ENCODE measurements at places on chromosomes 1 and 21.

GRCh38 chr1:216281757-216282156, 141.5 kb downstream of the USH2A start:
- no peak for DNase-seq

- DNase-seq, result no peak
Observed at GRCh38 chr1:244388961-244389360, 62.7 kb downstream of the ADSS2 start.

DNA sequence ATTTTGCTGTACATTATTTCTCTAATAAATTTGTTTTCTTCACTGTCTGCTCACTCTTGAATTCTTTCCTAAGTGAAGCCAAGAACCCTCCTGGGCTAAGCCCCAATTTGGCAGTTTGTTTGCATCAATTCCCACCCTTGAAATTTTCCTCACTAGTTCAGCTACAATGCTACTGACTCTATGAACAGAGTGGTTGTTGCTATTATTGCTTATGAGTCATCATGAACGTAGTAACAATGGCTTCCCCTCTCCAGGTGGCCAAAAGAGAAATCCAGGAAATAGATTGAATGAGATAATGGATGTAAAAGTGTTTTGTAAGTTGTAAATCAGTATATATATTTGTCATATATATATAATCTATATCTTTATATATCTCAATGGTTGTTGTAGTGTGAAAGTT, 193.0 kb downstream of the URB2 start:
- DNase-seq, result no peak

DNA sequence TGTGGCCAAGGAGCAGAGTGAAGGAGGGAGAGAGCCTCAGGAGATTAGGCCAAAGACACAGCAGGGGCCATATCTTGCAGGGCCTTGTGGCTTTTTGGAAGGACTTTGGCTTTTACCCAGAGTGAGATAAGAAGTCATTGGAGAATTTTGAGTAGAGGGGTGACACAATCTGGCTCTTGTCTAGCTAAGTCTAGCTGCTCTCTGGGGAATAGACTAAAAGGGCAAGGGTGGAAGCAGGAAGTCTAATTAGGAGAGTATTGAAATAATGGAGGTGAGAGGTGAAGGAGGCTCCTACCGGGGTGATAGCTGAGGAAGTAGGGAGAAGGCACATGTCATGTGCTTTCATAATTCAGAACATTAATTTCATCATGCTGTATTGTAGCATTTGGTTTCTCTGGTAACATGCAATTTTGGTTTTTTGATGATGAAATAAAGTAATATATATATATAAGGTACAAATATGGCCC, 34.3 kb upstream of the KCNA3 start:
- DNase-seq, result no peak

GRCh38 chr1:92839442-92839841, 7.6 kb downstream of the RPL5 start:
- no peak for DNase-seq

DNA sequence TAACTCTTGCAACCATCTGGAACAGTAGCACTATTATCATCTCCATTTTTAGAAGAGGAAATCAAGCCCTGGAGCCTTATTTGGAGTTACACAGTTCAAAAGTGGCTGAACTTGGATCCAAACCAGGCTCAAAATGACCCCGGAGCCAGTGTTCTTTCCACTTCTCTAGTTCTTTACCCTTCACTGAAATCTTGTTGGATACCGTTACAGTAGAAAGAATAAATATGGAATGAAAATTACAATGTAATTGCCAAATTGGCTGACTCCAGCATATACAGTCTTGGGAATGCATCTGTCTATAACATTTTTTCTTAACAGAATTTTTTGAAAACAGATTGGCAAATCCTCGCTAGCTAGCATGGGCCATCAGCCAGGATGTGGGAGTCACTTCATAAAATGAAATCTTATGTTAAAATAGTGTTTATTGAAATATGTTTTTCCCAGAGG, 261.4 kb downstream of the CTH start:
- DNase-seq, result no peak

- DNase-seq, result no peak
Observed at GRCh38 chr21:33948096-33948950, 32.7 kb upstream of the ATP5PO start.

DNA sequence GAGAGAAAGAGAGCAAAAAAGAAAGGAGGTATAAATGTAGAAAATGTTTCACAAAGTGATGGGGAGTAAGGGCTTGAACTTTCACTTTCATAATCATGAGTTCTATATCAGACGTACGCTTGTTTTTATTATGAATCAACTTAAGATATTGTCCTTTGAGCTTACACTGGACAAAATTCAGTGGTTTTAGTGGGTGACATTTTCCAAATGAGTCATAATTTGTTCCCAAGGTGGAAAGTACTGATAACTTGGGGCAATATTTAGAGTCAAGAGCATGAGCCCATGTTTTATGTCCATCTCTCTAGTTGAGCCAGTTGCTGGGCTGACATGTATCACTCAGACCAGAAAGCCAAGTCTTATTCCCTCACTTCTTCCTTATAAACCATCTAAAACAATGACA, 161.6 kb downstream of the CHRM3 start:
- DNase-seq, result no peak

GRCh38 chr1:239563681-239564080, 177.3 kb downstream of the CHRM3 start:
- no peak for DNase-seq

- DNase-seq, result no peak
Observed at GRCh38 chr21:38478782-38479181, 19.5 kb downstream of the ERG start.

GRCh38 chr21:29342363-29342957, 43.7 kb downstream of the BACH1 start:
- no peak for DNase-seq

DNA sequence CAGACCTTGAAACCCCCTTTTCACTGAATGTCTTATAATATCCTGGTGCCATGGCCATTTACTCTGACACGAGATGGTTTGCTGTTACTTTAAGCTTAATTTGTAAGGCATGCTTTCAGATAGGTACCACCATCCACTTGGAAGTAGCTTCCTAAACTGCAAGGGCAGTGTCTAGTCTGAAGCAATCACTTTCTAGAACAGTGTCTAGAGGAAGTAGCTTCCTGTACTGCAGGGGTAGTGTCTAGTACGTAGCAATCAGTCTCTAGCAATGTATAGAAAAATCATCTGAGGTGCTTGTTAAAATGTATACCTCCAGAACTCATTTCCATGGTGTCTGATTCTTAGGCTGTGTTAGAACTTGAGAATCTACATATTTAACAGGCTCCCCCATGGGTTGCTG, 42.5 kb downstream of the ZBTB40 start:
- no peak for DNase-seq

DNA sequence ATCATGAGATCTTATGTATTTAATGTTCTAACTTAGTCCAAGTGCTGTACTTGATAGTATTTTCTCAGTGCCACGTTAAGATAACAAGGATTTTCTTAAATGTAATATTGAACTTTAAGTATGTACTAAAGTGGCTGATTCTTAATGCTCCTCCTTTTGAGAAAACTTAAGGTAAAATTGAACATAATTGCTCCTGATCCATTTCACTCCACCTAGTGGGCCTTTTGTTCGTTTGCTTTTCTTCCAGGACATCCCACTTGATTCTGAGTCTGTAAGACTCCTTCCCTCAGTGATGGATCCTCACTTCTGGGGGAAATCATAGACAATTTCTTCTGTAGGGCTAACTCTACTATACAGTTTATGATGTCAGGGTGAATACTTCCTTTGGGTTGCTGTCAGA, 173.1 kb downstream of the LMO4 start:
- no peak for DNase-seq

DNA sequence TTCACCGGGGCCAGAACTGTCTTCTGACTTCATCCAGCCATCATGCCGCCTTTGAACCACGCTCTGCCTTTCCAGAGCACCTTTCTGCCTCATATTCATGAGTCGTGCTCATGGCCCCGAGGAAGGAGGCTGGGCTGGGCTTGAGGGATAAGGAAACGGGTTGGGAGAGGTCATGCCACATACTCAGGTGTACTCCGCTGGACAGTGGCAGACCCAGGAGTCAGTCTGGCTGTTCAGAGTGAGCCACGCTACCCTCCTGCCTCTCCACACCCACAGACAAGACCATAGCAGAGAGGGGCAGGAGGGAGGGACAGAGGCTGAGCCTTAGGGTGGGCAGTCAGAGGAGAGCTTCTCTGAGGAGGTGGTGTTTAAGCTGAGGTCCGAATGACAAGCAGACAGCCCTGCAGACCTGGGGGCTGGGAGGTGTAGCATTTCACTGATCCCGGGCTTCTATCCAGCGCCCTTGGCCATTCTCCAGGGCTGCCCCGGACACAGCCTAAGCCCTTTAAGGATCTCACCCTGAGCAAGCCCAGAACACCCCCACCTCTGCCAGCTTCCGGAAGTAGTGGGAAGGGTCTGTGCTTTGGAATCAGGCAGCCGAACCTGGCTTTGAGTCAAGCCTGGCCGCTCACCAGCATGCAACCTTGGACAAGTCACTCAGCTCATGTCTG, 102.3 kb downstream of the LACTBL1 start:
- no peak for DNase-seq

DNA sequence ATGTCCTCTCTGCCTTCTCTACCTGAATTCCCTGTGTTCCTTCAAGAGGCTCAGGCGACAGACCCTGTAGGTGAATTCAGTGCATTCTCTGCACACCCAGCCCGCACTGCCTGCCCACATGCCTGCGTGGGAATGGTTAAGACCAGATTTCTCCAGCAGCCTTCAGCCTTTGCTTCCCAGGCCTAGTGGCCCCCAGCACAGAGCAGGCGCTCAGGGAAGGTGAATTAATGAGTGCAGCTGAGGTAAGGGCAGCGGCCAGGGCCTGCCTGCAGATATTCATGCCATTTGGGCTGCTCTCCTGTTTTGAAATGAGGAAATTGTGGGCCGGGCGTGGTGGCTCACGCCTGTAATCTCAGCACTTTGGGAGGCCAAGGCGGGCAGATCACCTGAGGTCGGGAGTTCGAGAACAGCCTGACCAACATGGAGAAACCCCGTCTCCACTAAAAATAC, 45.5 kb downstream of the IER5 start:
- DNase-seq, result no peak

GRCh38 chr21:37984416-37984815, 68.2 kb upstream of the KCNJ6 start:
- DNase-seq, result no peak

DNA sequence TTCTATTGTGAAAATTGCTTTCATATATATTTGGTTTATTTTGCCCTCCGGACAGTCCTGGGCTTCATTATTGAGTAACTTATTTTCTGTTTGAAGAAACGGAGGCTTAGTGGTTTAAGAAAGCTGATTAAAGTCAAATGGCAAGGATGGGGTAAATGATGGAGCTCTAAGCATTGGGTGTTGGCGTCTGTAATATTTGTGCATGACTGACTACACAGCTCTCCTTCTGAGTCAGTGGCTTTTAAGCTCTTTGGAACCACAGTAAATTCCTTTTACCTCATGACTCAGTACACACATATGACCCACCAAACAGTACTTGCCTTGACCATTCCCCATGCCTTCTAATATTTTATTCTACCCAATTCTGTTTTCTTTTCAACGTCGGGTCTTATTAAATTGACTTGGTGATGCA, 21.0 kb downstream of the B3GALT5 start:
- no peak for DNase-seq

GRCh38 chr1:179803104-179803503, 60.0 kb downstream of the FAM163A start:
- no peak for DNase-seq

All from renal cortex interstitium (tissue), 15 donors.